ENCODE measurements at places on chromosomes 12 and 14.

GRCh38 chr14:73553845-73554244 lies 4.9 kb downstream of the HEATR4 start:
- no peak for DNase-seq

- DNase-seq: no peak
Observed at GRCh38 chr14:30698463-30698862, 76.3 kb downstream of the SCFD1 start.

GRCh38 chr12:6032726-6033125 lies 87.7 kb upstream of the ANO2 start:
- no peak for DNase-seq

- DNase-seq: peak; percentile 93
Observed at GRCh38 chr12:124940393-124941169, 26.1 kb upstream of the UBC start.

DNA sequence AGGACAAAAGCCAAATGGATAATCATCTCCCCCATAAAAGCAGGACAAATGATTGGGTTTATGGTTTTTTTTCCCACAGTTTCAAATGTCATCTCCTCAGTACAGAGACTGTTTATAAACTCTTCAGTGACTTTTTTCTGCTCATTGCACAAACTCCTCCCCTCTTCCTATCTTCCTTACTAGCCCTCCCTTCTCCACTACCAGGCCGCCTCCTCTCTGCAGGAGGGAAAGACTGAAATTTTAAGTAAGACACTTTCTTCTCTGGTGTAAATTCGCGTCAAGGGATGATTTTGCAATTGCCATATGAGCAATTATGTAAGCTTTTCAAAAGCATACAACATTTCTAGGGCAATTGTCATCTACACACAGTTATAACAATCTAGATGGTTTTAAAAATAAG lies 37.0 kb downstream of the BTG1 start:
- no peak for DNase-seq

DNA sequence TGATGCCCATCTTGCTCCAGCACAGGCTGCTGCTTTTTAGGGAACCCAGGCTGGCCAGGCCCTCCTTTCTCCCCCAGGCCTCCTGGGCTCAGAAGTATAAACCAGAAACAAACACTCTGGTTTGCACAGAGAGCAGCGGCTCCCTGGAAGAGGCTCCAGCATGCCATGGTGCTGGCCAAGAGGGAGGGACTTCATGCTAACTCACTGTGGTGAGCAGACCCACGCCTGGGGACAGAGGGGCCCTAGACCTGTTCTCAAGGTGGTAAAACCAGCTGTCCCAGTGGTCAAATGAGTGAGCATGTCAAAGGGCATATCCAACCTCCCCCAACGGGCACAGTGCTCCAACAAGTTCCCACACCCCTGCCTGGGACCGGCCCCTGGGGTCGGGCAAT lies 15.5 kb downstream of the BCL11B start:
- no peak for DNase-seq

DNA sequence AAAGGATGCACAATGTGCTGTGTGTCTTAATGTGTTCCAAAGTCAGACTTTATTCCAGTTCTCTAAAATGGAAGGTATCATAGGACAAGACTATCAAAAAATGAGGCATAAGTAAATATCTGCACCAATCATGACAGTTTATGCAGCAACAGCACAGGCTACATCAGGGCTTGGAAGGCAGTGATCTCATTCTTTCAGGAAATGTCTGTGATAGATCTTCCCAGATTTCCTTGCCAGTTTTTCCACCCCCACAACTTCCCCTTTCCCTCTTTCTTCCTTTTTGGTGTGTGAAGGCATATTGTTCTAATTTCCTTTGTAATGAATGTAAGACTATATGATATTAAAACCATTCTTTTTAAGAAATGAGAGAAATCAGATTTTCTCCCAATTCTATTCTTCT lies 326.7 kb downstream of the ATP23 start:
- DNase-seq: no peak

DNA sequence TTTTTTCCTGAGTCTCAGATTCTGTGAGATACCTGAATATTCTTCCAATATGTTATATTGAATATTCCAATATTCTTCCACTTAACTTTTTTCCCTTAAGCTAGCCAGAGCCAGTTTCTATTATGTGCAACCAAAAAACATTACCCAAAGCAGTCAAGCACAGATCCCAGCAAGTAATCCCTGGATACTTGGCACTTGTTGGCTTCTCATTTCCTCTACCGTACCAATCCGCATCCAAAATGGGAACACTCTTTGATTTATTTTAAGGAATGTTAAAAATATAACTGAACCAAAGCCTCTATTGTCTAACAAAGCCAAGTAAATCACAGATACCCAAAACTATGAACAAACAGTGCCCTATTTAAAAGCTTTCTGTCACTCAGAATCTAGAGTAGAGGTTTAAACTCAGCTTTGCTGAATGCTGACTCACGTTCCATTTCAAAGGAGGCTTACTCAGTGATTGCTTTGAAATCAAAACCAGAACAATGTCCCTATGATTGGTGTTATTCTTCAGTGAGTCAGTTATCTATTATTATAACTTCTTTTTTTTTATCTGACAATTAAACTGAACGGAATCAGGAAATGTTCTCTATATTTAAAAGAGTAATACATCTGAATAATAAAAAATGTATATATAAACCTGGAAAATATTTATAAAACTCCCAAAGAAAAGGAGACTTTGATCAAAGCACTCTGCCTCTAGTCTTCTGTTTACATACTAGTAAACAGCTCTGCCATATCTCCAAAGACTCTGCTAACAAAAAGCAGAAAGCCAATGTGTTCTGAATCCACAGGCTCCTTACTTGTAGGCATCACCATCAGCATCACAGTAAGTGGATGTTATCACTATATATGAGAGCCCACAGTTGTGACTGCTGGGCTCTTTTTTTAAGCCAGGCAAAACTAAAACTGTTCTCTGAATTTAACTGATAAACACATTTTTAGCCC lies 360.8 kb downstream of the CCDC91 start:
- DNase-seq: no peak

Data from Calu3 (cell line).